ENCODE measurements at places on chromosomes 13 and 19.

- DNase-seq = no peak
Measured at GRCh38 chr13:74273581-74273980, 139.4 kb upstream of the KLF12 start.

- DNase-seq = no peak
Measured at GRCh38 chr13:46521486-46521885, 31.5 kb upstream of the LRCH1 start.

DNA sequence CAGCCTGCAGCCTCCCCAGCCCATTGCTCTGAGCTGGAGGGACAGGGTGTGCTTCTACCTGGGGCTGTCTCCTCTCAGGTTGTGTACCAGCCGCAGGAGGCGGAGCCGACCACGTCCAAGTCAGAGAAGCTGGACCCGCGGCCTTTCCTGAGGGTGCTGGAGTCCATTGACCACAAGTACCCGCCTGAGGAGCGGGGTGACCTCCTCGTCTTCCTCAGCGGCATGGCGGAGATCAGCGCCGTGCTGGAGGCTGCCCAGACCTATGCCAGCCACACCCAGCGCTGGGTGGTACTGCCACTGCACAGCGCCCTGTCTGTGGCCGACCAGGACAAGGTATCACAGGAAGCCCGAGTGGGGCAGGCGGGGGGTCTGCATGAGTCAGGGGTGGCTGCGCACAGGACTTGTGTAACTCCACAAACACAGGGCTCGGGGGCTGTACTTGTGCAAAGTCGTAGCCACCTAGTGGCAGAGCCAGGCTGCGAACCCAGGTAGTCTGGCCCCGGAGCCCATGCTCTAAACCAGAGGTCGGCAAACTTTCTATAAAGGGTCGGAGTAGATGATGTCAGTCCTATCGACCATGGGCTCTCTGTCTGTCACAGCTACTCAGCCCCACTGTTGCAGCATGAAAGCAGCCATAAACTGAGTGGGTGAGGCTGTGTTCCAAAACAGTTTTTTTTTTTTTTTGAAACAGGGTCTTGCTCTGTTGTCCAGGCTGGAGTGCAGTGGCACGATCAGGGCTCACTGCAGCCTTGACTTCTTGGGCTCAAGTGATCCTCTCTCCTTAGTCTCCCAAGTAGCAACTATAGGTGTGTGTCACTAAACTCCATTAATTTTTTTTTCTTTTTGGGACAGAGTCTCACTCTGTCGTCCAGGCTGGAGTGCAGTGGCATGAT is 8.9 kb downstream of the DHX34 start:
- no peak for DNase-seq

GRCh38 chr19:4839192-4839591 is 7.7 kb upstream of the TICAM1 start:
- no peak for DNase-seq

GRCh38 chr19:6225232-6225865 is 54.4 kb downstream of the MLLT1 start:
- DNase-seq = no peak

DNA sequence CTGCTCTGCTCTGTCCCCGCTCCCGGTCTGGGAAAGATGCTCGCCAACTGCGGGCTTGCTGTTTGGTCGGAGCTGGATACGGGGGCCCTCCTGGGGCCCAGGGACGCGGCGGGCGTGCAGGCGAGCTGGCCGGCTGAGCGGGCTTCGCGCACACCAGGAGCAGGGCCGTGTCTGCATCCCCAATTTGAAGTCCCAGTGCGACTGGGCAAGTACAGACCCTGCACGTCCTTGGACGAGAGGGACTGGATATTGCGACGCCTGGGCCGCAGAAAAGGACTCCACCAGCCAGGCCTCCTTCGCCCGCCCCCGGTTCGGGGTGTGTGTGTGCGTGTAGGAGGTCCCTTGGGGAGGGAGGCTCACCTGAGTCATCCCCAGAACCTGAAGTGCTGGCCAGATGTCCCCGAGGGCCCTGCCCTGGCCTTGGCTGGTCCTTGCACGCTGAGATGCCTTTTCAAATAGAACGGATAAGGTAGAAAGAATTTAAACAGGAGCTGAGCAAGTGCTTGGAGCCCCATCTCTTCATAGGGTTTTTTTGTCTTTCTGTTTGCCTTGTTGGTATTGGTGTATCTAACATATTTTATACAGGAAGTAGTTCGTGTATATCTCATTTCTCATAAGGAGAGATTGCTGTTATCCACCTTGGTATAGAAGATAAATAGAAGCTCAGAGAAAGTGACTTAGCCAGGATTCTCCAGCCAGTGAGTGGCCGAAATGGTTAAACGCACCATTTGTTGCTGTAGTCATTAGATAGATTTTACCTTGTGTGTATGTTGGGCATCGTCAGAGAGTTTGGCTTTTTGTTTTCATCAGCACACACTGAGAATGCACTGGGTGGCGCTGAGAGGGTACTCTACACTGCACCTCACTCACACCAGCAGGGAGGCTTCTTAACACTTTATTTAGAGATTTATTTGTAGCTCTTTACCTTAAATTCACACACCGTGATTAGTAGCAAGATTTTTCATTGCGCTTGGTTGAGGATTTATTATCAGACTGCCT is 1.1 kb downstream of the NAXD start:
- peak; percentile 43 for DNase-seq
